Effector CD4-positive, alpha-beta T cell (primary cell): ENCODE measurements at places on chromosomes 2 and 18.

GRCh38 chr18:50518787-50519546 lies 40.9 kb upstream of the MAPK4 start:
- no peak for DNase-seq

DNA sequence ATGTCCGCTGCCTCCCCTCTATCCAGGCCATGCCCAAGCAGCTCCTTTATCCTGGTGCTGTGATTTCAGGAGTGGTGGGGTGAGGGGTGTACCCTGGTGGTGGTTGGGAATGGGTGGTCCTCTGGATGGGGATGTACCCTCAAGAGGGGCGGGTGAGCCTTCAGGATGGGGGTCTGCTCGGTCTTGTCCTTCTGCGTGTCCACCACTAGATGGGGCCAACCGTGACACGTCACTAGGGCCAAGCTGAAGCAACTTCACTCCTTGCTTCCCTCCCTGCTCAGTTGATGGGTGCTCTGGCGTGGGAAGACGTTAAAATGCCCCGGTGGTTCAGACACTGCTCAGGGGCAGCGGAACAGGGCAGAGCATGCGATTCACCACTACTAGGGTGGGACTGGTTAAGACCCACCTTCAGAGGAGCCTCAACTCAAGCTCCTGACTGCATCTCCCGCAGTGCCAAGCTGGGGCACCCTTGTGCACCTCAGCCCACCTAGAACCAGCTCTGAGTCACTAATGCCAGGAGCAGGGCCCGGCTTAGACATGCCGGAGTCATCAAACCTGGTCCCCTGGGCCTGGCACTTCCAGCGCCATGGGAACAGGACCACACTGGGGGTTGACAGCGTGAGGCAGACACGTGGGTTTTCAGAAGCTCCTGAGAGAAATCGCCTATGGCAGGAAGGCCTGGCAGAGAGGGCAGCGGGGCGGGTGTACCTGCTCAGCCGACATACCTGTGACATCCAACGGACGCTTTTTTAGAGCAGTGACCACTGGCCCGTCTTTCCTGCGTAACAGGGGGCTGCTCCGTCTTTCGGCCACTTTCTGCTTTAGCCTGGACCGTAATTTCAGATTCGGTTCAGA lies 256.7 kb downstream of the HDAC4 start:
- peak; percentile 13 for DNase-seq

DNA sequence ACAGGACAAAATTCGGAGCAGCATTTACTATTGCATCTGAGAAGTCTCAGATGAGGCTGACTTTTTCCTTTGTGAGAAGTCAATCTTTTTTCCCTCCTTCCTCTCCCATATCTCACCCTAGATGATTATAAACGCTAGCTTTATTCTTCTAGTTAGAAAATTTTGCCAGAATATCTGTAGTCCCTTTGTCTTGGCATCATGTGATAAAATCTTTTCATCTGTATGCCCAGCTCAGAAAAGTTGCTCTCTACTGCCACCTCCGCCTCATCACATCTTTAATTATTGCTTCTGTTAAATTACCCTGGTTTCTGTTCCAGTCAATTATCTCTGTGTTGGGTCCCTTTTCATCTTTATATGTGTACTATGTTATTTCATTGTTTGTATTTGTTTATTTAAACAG lies 210.8 kb upstream of the SLC35G4 start:
- no peak for DNase-seq

DNA sequence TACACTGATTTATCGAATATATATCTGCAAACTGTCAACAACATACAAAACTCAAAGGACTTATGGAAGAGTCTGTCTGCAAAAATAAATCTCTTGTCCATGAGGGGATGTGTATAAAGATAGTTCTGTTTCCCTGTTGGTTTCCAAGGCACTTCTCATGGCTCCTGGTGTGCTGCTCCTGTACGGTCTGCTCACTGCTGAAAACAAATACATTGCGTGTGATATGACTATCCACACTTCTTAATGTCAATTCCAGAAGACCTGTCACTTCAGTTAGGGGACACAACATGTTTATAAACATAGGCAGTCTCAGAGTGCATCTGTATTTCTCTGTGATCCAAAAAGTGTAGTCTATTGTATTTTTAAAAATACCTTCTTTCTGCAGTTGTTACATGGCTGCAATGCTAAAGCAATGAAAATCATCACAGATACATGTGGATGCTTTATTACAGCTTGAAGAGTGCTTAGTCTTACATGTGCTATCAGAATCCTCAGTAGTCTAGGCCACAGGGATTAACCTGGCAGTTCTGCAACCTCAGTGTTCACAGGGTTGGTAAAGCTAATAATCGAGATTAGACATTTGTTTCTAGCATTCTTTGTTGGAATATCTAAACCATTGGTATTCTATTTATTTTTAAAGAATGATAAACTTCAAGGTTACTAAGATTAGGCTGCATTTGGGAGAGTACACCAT lies 7.8 kb downstream of the ALKAL2 start:
- no peak for DNase-seq

DNA sequence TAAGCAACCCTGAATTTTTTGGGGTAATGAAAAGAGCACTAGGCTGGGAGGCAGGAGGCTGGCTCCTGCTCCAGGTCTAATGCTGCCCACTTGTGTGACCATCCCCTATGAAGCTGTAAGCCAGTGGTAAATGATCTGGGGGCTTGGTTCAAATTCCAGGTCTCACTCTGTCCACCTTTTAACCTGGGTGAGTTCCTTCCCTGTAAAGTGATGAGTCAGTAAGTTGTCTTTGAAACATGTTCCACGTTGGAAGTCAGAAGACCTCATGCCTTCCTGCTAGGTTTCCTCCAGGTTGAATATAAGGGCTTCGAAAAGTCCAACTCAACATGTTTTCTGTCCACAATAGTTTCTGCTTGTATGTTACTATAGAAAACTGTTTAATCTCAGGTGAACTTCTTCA lies 160.9 kb upstream of the MYT1L start:
- no peak for DNase-seq

GRCh38 chr2:38146275-38146906 lies 70.4 kb upstream of the CYP1B1 start:
- no peak for DNase-seq

GRCh38 chr2:3260959-3261358 lies 116.7 kb downstream of the EIPR1 start:
- no peak for DNase-seq

DNA sequence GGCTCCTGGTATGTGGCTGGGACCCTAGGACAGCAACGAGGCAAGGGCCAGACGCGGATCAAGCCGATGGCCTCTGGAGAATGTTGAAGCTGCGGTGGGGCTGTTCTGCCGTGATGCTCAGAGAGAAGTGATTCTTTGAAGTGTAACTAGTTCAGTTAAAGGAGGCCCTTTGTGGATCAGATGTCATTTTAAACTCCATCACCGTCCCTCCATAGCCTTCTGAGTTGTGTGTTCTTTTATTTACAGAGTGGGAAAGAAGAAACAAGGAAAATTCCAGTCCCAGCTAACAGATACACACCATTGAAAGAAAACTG lies 403 bp downstream of the PNO1 start:
- DNase-seq: no peak

DNA sequence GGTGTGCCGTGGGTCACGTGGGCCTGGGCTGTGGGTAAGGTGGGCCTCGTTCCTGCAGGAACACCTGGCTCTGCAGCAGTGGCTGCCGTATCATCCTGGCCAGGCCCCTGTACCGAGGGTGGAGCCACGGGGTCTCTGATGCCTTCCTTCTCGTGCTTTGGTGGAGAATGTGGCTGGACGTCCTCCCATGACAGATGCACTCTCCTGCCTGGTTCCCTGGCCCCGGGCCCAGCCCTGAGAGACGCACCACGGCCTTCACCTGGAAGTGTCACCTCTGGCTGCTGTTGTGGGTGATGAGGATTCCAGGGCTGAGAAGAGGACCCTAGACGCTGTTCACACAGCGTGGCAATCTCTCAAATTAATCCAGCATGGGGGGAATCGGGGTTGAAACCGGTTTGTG lies 49.5 kb downstream of the NFATC1 start:
- no peak for DNase-seq

DNA sequence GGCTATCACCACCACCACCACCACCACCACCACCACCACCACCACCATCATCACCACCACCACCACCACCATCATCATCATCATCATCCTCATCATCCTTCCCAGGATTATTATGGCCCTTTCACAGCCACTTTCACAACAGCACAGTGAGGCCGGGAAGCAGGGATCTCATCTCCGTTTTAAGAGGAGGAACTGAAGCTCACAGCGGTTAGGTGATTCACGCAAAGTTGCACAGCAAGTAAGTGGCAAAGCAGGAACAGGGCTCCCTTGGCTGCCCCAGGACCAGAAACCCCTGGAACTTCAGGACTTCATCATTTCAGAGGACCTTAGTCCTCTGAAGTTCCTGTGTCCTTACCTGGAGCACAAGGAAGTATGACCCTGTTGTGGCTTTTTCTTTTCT lies 26.8 kb downstream of the MRPL35 start:
- DNase-seq: no peak

DNA sequence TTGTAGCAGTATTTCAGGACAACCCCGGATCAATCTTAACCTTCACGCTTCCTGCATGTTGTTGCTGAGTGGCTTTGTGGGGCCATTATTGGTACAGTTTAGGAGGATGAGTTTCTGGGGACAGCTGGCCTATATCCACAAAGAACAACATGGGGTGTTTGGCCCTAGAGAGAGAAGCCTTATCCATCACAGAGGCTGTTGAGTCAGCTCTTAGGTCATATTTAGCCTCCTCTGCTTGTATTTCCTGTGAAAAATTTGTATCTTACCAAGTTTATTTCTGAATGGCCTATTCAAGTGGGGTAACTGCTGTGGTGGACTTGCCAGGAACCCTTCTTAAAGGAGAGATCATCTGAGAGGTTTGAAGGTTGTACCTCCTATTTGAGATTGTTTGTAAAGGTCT lies 77.6 kb downstream of the MAP4K4 start:
- no peak for DNase-seq

DNA sequence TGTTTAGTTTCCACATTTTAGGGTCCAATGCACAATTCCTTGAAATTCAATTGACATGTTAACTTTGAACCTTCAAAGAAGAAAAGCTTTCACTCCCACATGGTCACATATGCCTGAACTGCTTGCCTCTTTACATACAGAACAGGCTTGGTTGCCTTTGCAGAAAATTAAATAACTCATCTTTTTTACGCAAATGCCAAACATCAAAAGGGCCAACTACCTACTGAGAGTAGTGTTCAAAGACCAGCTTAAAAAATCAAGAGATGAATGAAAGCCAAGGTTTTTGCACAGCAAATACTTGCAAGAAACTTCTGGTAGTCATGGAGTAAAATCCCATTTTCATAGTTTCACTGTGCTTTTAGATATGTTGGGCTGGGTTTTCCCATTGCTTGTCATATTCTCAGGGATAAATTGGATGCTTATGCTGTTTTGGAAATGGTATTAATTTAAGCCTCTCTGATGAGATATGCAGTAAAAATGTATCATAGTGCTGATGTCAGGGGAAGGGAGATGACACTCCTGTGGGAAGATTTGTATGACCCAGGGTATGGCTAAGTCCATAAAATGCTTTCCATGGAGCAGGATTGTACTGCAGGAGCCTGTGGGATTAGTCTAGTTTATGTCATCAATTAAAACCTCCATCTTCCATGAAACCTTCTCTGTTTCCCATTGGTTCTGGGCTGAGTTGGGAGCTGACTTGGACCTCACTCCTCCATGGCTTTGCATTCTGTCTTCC lies 60.6 kb upstream of the DARS1 start:
- DNase-seq: no peak

GRCh38 chr18:76475450-76476194 lies 19.4 kb downstream of the ZNF516 start:
- no peak for DNase-seq

DNA sequence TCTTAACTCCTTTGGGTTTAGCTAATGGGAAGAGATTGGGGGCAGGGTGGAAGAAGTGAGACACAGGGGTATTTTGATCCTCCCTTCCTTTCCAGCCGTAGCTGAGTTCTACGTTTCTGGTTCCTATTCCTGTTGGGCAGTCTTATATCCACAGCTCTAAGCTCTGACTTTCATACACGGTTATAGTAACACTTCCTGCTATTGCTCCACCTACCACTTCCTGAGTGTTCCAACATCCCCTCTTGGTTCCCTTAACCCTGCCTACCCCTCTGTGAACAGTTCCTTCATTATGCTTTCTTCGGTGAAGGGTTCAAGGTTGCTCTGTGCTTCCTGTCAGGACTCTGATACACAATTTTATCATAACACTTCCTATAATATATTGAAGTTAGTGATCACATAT lies 205.1 kb downstream of the DNAH7 start:
- no peak for DNase-seq

GRCh38 chr2:157891643-157892041 lies 15.5 kb upstream of the ACVR1 start:
- DNase-seq: no peak

DNA sequence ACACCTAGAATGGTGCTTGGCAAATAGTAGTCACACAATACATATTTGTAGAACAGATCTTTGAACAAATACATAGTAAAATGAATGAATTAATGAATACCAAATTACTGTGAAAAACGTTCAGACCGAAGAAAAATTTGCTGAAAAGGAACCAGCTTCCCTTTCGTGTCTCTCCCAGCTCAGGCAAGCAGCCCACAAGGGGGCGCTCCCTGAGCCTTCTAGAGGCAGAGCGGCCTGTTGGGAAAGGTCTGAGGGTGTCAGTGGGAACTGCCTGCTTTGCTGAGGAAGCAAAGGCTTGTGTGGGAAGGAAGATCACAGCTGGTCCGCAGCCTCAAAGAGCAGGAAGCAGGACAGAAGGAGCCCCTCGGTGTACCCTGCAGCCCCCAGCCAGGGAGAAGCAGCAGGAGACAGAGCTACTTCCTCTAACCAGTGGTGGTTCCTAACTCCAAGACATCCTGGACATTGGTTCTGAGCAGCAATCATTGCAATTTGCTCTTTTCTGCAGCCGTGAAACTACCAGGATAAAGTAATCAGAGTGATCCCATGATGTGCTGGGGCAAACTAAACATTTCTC lies 231.1 kb downstream of the ANKRD30B start:
- no peak for DNase-seq

- DNase-seq: no peak
Measured at GRCh38 chr2:105431367-105432043, 32.7 kb upstream of the FHL2 start.

- DNase-seq: no peak
Measured at GRCh38 chr2:28664120-28664842, 87.3 kb upstream of the PPP1CB start.
